ENCODE measurements at places on chromosomes 1 and 21. TPM values are rescaled to one million over a fixed set of nuclear protein-coding genes. Genes with fewer than 3 reads are reported as not detected.

DNA sequence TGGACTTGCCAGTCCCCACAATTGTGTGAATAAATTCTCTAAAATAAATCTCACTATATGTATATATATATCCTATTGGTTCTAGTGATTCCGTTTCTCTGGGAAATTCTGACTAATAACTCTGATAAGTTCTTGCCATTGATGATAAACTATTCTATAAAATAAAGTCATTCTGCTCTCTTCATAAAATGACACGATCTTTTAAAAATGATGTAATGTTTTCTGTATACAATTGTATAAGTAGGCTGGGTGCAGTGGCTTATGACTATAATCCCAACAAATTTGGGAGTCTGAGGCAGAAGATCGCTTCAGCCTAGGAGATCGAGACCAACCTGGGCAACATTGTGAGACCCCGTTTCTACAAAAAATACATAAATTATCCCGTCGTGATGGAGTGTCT lies 541.0 kb upstream of the ADGRL4 start:
- no peak for DNase-seq

- no peak for DNase-seq
These were observed 339.0 kb downstream of the CHRM3 start for GRCh38 chr1:239725371-239725770.

- no peak for DNase-seq
These were observed 25.3 kb downstream of the IGSF21 start for GRCh38 chr1:18132711-18133541.

DNA sequence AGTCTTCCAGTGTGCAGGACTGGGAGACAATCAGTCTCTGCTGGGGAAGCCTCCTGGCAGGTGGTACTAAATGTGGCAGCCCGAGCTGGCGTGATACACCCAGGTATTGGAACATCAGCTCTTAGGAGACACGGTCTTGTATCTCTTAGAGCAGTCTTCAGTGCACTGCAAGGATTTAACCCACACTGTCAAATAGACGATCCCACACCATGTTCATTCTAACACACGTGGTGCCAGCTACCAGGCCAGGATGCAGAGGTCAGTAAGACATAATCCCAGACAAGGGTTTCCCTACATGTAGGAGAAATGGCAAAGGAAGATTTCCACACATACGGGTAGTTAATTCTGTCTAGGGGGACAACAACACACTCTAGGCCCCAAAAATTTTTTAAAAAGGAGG lies 8.7 kb downstream of the TRIM11 start:
- DNase-seq: no peak

- DNase-seq: no peak
These were observed 99.9 kb upstream of the PRDX6 start for GRCh38 chr1:173377266-173377665.

Gene NCAM2
- 5.2 TPM for total RNA-seq

DNA sequence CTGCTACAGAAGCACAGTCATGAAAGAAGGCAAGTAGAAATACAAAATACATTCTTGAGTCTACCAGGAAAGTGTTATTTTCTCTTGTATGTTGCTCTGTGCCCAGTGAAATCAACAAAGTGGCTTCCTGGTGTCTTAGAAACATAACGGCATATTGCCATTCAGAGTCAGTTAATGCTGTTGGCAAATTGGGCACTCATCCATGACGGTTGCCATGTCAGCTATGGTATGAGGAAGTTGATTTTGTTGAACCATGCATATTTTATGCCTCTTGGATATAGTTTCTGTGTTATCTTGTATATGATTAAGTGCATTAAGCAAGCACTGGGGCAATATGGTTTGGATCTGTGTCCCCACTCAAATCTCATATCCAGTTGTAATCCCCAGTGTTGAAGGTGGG lies 153.1 kb upstream of the CXADR start:
- DNase-seq: no peak

GRCh38 chr1:154408174-154408777 lies 3.1 kb downstream of the IL6R start:
- DNase-seq: peak; percentile 67

GRCh38 chr21:26961698-26962097 lies 5.2 kb downstream of the ADAMTS5 start:
- DNase-seq: no peak

DNA sequence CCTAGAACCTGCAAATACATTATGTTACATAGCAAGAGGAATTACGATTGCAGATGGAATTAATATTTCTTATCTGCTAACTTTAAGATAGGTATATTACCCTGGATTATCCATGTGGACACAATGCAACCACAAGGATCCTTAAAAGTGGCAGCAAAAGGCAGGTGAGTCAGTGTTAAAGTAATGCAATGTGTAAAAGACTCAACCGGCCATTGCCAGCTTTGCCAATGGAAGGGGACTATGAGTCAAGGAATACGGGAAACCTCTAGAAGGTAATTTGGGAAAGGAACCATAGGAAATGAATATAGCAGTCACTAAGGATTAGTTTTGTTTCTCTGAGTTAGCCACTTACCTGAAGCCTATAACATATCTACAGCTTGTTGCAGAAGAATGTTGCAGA lies 692.1 kb upstream of the ZP4 start:
- DNase-seq: no peak

GRCh38 chr1:151855933-151856332 lies 2.4 kb upstream of the THEM5 start:
- DNase-seq: no peak

DNA sequence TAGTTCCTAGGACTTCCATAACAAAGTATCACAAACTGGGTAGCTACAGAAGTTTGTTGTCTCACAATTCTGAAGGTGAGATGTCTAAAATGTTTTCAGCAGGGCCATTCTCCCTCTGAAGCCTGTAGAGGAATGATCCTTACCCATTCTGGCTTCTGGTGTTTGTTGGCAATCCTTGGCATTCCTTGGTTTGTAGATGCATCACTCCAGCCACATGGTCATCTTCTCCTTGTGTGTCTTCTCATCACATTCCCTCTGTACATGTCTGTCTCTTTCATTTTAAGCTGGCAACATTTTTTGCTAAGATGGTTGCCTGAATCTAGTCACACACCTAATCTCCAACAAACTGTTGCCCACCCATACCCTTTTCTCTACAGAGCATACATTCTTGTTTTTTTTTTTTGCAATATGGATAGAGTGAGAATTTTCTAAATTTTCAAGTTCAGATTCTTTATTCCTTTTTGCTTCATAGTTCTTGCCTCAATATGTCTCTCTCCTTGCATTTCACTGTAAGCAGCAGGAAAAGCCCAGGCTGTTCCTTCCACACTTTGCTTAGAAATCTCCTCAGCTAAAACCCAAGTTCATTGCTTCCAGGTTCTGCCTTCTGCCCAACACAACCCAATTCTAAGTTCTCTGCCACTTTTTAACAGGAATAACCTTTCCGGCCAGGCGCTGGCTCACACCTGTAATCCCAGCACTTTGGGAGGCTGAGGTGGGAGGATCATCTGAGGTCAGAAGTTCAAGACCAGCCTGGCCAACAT lies 18.3 kb downstream of the ZBED6 start:
- DNase-seq: no peak

DNA sequence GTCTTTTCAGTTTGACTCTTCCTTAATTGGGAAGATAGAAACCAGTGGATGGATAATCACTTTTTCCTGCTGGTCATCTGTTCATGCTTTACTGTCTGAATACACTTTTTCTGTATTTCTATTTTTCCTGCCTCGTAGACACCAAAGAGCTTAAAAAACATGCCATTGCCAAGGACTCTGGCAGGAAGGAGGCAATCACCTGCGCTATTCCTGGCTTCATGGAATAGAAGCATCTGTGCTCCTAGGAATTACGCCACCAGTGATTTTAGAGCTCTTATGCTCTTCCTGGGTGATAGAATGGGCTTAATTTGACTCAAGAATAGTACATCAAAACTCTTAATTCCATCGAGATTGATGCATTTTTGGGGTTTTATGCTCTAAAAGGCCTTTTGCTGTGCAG lies 15.7 kb downstream of the OR2B11 start:
- DNase-seq: no peak

GRCh38 chr1:88327391-88328267 lies 356.4 kb upstream of the PKN2 start:
- peak; percentile 80 for DNase-seq

GRCh38 chr1:159823406-159823805 lies 3.3 kb upstream of the SLAMF8 start:
- no peak for DNase-seq

DNA sequence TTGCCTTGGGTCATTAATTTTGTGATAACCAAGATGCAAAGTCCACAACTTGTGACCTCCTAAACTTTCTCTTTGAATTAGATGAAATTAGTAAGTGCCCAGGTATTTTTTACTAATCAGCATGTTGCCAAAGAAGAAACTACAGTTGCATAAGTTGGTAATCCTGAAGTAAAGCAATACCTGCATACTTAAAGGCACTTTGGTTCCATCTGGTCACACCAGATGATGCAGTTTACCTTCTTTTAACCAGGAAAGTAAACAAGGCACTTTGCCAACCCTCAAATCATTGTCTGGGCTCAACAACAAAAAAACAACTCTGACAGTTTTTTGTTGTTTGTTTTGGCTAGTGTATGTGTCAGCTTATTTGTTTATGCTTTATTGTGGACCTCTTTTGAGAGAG lies 55.5 kb upstream of the DYNLT5 start:
- no peak for DNase-seq

DNA sequence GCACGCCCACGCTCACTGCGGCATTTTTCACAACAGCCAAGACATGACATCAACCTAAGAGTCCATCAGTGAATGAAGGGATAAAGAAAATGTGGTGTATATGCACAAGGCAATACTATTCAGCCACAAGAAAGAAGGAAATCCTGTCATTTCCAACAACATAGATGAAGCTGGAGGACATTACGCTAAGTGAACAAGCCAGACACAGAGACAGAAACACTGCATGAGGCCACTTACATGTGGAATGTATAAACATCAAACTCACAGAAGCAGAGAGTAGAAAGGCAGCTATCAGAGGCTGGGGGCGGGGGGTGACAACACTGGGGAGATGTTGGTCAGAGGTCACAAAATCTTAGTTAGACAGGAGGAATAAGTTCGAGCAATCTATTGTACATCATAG lies 20.9 kb downstream of the TMPRSS2 start:
- DNase-seq: no peak

GRCh38 chr1:181013144-181013543 lies 9.5 kb downstream of the STX6 start:
- no peak for DNase-seq

- DNase-seq: no peak
These were observed 8.9 kb upstream of the NDUFS5 start for GRCh38 chr1:39017266-39017665.

DNA sequence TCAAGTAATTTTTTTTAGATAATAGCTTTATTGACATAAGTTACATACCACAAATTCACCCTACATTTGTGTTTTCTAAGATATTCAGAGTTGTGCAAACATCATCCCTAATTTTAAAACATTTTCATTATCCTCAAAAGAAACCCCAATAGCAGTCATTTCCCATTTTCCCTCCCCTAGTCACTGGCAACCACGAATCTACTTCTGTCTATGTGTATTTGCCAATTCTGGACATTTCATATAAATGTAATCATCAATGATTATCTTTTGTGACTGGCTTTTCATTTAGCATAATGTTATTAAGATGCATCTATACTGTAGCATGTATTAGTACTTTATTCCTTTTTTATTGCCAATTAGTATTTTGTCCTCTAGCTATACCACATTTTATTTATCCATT lies 88.8 kb upstream of the SLFNL1 start:
- no peak for DNase-seq

Measured in fibroblast of villous mesenchyme (primary cell).